CD4-positive, CD25-positive, alpha-beta regulatory T cell (primary cell): ENCODE measurements at places on chromosomes 7 and 10. TPM values are rescaled to one million over a fixed set of nuclear protein-coding genes. Genes with fewer than 3 reads are reported as not detected.

The CCDC172 gene
- not detected for total RNA-seq

The TNRC18 gene
- total RNA-seq, result 80.1 TPM

GRCh38 chr7:43721193-43721806 is 8.0 kb downstream of the COA1 start:
- H3K27ac ChIP-seq, result no peak overlapping the region
- H3K4me3 ChIP-seq, result no peak overlapping the region
- peak; percentile 66 for DNase-seq
- H3K4me1 ChIP-seq, result peaks cover 7% of the 10 kb centered on the region
- no peaks in the 10 kb centered on the region for H3K27me3 ChIP-seq
- H3K36me3 ChIP-seq, result no peaks in the 10 kb centered on the region

- H3K4me3 ChIP-seq, result no peak overlapping the region
- H3K27me3 ChIP-seq, result no peaks in the 10 kb centered on the region
- H3K4me1 ChIP-seq, result no peaks in the 10 kb centered on the region
- H3K36me3 ChIP-seq, result no peaks in the 10 kb centered on the region
- DNase-seq, result no peak
These were observed 80.8 kb upstream of the COL1A2 start for GRCh38 chr7:94313926-94314325.

The CLCN1 gene
- not detected for total RNA-seq

The LBX1 gene
- not detected for total RNA-seq

GRCh38 chr10:97235353-97235752 is 49.6 kb upstream of the SLIT1 start:
- H3K27me3 ChIP-seq, result no peaks in the 10 kb centered on the region
- peaks cover 7% of the 10 kb centered on the region for H3K36me3 ChIP-seq
- H3K27ac ChIP-seq, result no peak overlapping the region
- no peak overlapping the region for H3K4me3 ChIP-seq
- H3K4me1 ChIP-seq, result no peaks in the 10 kb centered on the region
- DNase-seq, result no peak

GRCh38 chr10:95474228-95475002 is 86.8 kb downstream of the SORBS1 start:
- no peaks in the 10 kb centered on the region for H3K36me3 ChIP-seq
- H3K27ac ChIP-seq, result no peak overlapping the region
- no peak overlapping the region for H3K4me3 ChIP-seq
- no peaks in the 10 kb centered on the region for H3K27me3 ChIP-seq

The ELN gene
- 0.35 TPM for total RNA-seq

DNA sequence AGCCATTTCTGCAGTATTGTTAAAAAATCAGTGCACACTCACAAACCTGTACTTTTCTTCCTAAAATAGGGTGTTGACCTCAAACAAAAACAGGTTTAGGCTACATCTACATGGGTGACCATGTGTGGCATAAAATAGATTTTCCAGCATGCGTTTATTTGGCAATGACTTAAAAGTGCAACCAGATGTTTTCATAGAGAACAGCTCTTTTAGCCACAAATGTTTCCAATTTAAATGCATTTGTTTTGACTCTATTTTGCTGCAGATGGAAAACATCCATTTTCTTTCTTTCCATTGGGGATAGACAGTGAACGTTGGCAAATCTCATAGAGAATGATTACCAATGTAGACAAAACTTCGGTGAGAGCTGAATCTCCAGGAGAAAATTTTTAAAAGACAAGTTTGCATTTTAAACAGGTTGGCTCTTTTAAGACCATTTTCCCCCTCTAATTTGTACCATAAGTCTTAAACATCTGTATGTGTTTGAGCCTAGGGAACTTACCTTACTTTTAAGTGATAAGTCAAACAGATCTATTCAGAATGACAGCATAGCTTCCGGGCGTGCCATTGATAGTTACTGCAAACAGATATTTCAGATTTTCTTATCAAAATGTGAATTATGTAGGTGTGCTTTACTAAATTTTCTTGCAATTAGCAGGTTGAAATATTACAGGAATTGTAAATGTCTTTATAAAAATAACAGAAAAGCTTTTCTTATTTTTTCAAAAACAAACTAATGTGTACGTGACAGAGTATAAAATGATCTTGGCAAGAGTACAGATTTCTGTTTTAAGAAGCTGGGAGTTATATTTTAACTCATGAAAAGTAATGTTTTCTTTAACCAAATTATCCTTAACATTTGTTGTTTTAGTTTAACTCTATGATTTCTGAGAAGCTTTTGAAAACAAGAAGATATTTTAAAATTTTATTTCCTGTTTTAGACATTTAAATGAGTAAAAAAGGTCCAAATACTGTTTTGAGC is 144.9 kb downstream of the HGF start:
- no peaks in the 10 kb centered on the region for H3K36me3 ChIP-seq
- no peaks in the 10 kb centered on the region for H3K4me1 ChIP-seq
- H3K27ac ChIP-seq, result no peak overlapping the region
- no peak for DNase-seq

The PTN gene
- total RNA-seq, result not detected

The LRRC17 gene
- total RNA-seq, result 0.69 TPM

- no peak for DNase-seq
- H3K4me3 ChIP-seq, result no peak overlapping the region
- no peaks in the 10 kb centered on the region for H3K36me3 ChIP-seq
- no peak overlapping the region for H3K27ac ChIP-seq
These were observed 66.6 kb upstream of the CPXM2 start for GRCh38 chr10:123958241-123958640.

GRCh38 chr10:130749911-130750310 is 561.6 kb downstream of the TCERG1L start:
- DNase-seq, result no peak
- no peaks in the 10 kb centered on the region for H3K4me1 ChIP-seq
- no peak overlapping the region for H3K4me3 ChIP-seq
- no peaks in the 10 kb centered on the region for H3K36me3 ChIP-seq
- no peak overlapping the region for H3K27ac ChIP-seq

DNA sequence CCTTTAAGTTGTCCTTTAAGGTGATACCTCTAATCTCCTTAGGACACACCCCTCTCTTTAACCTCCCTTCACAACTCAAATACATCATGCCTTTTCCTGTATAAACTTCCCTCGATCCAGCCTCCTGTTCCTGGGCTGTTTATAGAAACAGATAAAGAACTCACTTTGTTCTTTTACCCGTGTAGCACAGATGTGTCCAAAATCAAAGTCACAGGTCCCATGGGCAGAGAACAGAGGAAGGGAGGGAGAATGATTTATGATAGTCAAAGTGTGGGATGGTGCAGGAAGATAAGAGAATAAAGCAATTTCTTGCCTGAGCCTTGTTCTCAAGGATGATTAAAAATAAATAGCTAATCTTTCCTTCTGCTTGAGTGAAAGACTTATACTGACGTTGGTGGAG is 50.3 kb upstream of the CABCOCO1 start:
- no peaks in the 10 kb centered on the region for H3K4me1 ChIP-seq
- no peak overlapping the region for H3K4me3 ChIP-seq
- no peaks in the 10 kb centered on the region for H3K36me3 ChIP-seq
- H3K27me3 ChIP-seq, result peaks cover 2% of the 10 kb centered on the region

The TMEM270 gene
- total RNA-seq, result not detected

The HOXA5 gene
- not detected for total RNA-seq

The WDR37 gene
- total RNA-seq, result 31.6 TPM

- no peaks in the 10 kb centered on the region for H3K4me1 ChIP-seq
- no peaks in the 10 kb centered on the region for H3K36me3 ChIP-seq
- peaks cover 3% of the 10 kb centered on the region for H3K27me3 ChIP-seq
- no peak overlapping the region for H3K4me3 ChIP-seq
- H3K27ac ChIP-seq, result no peak overlapping the region
These were observed 333.1 kb downstream of the CXCL12 start for GRCh38 chr10:44051584-44052385.

GRCh38 chr10:128981251-128981650 is 485.8 kb upstream of the MGMT start:
- no peaks in the 10 kb centered on the region for H3K36me3 ChIP-seq
- no peak overlapping the region for H3K27ac ChIP-seq
- no peak for DNase-seq
- H3K27me3 ChIP-seq, result no peaks in the 10 kb centered on the region
- H3K4me1 ChIP-seq, result no peaks in the 10 kb centered on the region
- no peak overlapping the region for H3K4me3 ChIP-seq

GRCh38 chr7:99943641-99944496 is 14.4 kb upstream of the GJC3 start:
- DNase-seq, result no peak
- no peak overlapping the region for H3K4me3 ChIP-seq
- peaks cover 17% of the 10 kb centered on the region for H3K27me3 ChIP-seq
- H3K4me1 ChIP-seq, result no peaks in the 10 kb centered on the region
- no peak overlapping the region for H3K27ac ChIP-seq
- H3K36me3 ChIP-seq, result no peaks in the 10 kb centered on the region

The PSAP gene
- total RNA-seq, result 186 TPM

GRCh38 chr7:50068850-50069551 is 24.0 kb downstream of the ZPBP start:
- H3K4me1 ChIP-seq, result peaks cover 20% of the 10 kb centered on the region
- H3K27ac ChIP-seq, result peak overlapping the region; percentile 16
- DNase-seq, result peak; percentile 34
- H3K27me3 ChIP-seq, result peaks cover 4% of the 10 kb centered on the region

GRCh38 chr10:64484811-64485330 is 963.7 kb downstream of the REEP3 start:
- no peaks in the 10 kb centered on the region for H3K27me3 ChIP-seq
- DNase-seq, result no peak
- no peak overlapping the region for H3K4me3 ChIP-seq
- no peaks in the 10 kb centered on the region for H3K4me1 ChIP-seq
- H3K36me3 ChIP-seq, result no peaks in the 10 kb centered on the region

The HYAL4 gene
- total RNA-seq, result not detected

DNA sequence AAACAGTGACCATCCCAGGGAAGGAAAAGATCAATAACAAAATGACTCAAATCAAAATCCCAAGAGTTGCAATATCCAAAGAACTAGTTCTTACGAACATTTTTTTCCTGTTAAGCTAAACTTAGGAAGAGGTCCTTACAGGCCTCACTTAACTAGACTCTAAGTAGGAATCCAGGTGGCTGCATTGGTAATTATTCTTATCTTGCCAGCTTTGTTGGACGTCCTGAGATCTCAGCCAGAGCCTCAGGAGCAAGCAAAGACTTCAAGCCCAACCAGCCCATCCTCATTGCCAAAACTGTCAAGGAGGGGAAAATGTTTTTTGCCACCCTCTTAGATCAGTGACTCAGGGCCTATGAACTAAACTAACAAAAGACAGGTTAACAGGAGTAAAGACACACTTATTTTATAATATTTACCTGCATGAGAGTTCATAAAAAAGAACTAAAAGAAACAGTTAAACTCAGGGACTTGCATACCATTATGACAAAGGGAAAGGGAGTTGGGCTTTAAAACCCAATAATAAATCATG is 18.3 kb upstream of the PPP1R9A start:
- no peaks in the 10 kb centered on the region for H3K36me3 ChIP-seq
- H3K4me1 ChIP-seq, result no peaks in the 10 kb centered on the region
- no peaks in the 10 kb centered on the region for H3K27me3 ChIP-seq
- no peak overlapping the region for H3K27ac ChIP-seq
- DNase-seq, result no peak

GRCh38 chr10:52308251-52309031 is 5.6 kb upstream of the DKK1 start:
- no peak overlapping the region for H3K27ac ChIP-seq
- H3K36me3 ChIP-seq, result no peaks in the 10 kb centered on the region
- H3K27me3 ChIP-seq, result peaks cover 9% of the 10 kb centered on the region
- DNase-seq, result no peak

DNA sequence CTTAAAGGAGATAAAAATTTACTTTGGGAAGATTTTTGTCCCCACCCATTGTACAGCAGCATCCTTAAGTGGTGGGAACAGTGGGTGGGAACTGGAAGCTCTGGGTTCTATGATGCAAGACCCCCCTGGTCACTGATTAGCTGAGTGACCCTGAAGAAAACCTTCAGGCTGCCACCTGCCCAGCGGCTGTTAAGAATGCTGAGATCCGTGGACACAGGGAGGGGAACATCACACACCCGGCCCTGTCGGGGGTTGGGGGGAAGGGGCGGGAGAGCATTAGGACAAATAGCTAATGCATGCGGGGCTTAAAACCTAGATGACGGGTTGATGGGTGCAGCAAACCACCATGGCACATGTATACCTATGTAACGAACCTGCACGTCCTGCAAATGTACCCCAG is 14.5 kb downstream of the CARD11 start:
- H3K36me3 ChIP-seq, result peaks cover 25% of the 10 kb centered on the region
- no peak overlapping the region for H3K27ac ChIP-seq
- no peak overlapping the region for H3K4me3 ChIP-seq

DNA sequence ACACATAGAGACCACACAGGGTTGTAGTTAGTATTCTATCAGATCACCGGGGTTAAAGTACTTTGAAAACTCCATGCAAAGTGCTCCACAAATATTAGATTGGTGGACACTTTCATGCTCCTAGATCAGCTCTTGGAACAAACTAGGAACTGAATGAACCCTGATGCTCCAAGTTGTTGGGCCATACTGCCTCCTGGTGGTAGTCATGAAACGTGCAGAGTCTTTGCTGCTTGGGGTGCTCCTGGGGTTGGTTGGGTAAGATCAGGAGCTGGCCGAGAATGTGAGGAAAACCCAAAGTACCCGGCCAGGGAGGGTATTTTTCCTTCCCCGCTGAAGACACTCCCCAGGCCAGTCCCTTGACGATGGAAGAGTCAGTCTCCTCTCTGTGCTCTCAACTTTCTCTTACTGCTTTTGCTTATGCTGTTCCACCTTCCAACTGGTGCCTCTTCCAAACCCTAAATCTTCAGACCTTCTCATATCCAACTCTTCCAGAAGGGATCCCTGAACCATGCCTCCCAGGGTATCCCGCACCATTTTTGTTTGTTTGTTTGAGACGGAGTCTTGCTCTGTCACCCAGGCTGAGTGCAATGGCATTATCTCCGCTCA is 918 bp upstream of the RPEL1 start:
- H3K36me3 ChIP-seq, result no peaks in the 10 kb centered on the region
- no peaks in the 10 kb centered on the region for H3K4me1 ChIP-seq
- peak; percentile 70 for DNase-seq
- H3K4me3 ChIP-seq, result no peak overlapping the region

DNA sequence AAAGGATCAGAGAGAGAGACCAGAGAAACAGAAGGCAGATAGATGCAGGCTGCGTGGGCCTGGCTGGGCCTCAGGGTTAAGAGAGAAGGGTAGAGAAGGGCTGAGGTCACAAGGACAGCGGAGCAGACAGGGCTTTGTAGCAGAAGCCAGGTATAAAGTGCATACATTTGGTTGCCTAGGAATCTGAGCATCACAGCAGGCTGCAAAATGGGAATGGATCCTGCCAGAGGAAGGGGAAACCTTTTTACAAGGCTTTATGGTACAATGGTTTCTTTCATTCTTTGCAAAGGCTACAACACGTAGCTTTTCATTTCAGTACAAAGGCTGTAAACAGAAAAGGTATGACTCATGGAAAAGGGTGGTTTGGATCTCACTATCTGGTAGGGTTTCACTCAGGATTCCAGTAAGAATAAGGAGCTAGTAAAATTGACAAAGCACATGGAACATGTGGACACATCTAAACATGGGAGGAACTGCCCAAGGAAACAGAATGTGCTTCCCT is 275.1 kb downstream of the DOCK4 start:
- H3K4me3 ChIP-seq, result no peak overlapping the region
- no peaks in the 10 kb centered on the region for H3K27me3 ChIP-seq
- H3K4me1 ChIP-seq, result no peaks in the 10 kb centered on the region

DNA sequence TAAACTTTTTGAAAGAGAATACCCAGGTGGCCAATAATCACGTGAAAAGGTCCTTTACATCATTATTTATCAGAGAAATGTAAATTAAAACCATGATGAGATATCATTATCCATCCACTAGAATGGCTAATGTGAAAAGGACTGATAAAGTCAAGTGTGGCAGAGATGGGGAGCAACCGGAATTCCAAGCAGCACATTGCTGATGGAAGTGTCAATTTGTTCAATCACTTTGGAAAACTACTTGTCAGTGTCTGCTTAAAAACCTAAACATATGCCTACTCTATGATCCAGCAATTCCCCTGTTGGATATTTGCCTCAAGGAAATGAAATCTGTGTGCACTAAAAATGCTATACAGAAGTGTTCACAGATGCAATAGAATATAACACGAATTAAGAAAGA is 465.6 kb downstream of the PLXNA4 start:
- no peak overlapping the region for H3K27ac ChIP-seq
- no peaks in the 10 kb centered on the region for H3K27me3 ChIP-seq
- no peaks in the 10 kb centered on the region for H3K4me1 ChIP-seq
